ENCODE measurements at places on chromosomes 6 and 20.

GRCh38 chr6:54860739-54861138 is 14.2 kb downstream of the FAM83B start:
- no peak for DNase-seq

- no peak for DNase-seq
Measured at GRCh38 chr20:4063631-4064030, 48.3 kb upstream of the RNF24 start.

- DNase-seq, result no peak
Measured at GRCh38 chr6:160974304-160974771, 17.2 kb upstream of the MAP3K4 start.

DNA sequence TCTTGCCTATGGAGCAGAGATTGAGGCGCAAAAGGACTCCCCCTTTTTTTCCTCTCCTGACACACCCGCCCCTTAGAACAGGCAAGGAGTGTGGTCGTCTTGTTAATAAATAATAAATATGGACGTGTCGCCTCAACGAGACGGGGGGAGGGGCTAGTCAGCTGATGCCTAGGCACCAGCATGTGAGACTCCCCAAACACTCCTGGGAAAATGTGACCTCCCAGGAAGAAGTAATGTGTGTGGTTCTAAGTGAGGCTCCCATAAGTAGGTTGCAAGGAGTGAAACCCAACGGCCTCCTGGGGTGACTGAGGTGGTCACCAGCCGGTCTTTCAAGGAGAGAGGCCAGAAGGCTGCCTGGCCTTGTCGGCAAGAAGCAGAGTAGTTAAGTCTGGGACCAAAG is 1.1 kb upstream of the FAXC start:
- no peak for DNase-seq

DNA sequence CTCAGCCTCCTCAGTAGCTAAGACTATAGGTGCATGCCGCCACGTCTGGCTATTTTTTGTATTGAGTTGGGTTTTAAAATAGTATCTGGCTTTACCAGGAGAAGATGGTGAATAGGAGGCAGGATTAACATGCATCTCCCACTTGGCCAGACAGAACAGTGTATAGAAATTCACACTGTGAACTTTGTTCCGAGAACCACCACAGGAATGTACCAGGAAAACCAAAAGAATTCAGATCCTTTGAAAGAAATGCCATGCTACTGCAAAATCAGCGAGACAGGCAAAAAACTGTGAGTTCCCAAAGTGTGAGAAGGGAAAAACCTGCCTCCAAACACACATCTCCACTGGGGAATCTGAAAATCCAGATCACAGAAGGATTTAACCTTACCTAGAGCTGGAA is 327.6 kb downstream of the NKAIN2 start:
- peak; percentile 63 for DNase-seq
